Endothelial cell (in vitro differentiated cells): ENCODE measurements at places on chromosomes 16 and 17. TPM values are rescaled to one million over a fixed set of nuclear protein-coding genes. Genes with fewer than 3 reads are reported as not detected.

DNA sequence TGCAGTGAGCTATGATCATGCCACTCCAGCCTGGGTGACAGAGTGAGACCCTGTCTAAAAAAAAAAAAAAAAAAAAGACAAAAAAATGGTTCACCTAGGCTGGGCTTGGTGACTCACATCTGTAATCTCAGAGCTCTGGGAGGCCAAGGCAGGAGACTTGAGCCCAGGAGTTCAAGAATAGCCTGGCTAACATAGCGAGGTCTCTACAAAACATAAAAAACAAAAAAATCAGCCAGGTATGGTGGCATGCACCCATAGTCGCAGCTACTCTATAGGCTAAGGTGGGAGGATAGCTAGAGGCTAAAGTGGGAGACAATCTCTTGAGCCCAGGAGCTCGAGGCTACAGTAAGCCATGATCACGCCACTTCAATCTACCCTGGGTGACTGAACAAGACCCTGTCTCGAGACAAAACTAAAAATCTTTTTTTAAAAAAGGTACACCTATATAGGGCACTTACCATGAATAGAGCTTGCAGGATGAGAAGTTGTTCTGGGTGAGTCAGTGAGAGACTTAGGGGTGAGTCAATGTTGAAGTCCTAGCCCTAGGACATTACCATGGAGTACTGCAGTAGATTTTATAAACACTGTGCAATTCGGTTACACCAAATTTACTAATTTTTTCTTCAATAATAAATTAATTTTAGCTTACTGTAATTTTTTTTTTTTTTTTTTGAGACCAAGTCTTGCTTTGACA is 19.0 kb downstream of the USP32 start:
- no peak overlapping the region for H3K27ac ChIP-seq
- no peak for DNase-seq

DNA sequence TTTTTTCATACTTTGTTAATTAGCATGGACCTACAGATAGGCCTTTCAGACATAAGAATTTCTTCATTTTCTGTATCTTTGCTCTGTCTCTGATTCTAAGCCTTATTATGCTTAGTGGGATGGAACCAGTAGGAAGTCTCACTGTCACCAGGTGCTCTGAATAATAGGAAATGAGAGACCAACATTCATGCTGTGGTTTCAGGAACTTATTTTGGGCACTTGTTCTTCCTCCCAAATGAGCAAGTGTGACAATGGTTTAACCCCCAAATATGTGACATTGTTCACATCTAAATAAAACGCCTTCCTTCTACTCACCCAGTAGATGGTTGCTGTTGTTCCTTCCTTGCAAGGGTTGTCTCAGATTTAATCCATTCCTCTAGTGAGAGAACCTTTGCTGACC is 100.2 kb downstream of the SYCE1L start:
- no peak for DNase-seq
- peaks cover 5% of the 10 kb centered on the region for H3K4me1 ChIP-seq
- H3K4me3 ChIP-seq: no peak overlapping the region
- H3K27ac ChIP-seq: no peak overlapping the region

- H3K27ac ChIP-seq: no peak overlapping the region
- H3K27me3 ChIP-seq: no peaks in the 10 kb centered on the region
- no peaks in the 10 kb centered on the region for H3K4me1 ChIP-seq
Observed at GRCh38 chr16:60755907-60756306, 1280.3 kb downstream of the CDH8 start.

- H3K27ac ChIP-seq: no peak overlapping the region
- H3K4me1 ChIP-seq: no peaks in the 10 kb centered on the region
- peak; percentile 24 for DNase-seq
Observed at GRCh38 chr16:85878875-85879274, 20.1 kb upstream of the IRF8 start.

DNA sequence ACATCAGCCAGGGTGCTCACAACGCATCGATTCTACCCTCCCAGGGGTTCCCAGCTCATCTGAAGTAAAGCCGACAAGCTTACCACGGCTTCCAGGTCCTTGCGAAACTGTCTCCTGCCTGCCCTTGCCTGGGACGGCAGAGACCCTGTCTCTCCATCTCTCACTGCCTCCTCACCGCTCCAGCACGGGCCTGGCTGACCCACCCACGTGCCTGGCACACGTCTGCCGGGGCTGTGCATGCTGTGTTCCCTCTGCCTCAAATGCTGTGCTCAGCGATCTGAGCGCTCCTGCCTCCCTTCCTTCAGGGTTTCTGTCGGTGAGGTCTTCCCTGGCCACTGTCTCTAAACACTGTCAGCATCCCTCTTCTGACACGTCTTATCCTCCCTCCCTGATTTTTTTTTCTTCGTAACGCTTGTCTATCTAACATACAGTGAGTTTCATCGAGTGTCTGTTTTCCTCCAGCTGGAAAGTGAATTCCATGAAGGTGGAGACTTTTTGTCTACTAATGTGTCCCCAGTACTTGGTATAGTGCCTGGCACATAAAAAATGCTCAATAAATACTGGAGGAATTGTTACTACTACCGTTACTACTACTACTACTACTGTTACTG is 208.4 kb downstream of the IRF8 start:
- no peak overlapping the region for H3K27ac ChIP-seq
- DNase-seq: no peak
- no peaks in the 10 kb centered on the region for H3K36me3 ChIP-seq
- no peaks in the 10 kb centered on the region for H3K4me1 ChIP-seq
- no peak overlapping the region for H3K4me3 ChIP-seq

- DNase-seq: no peak
- no peak overlapping the region for H3K4me3 ChIP-seq
- H3K27ac ChIP-seq: no peak overlapping the region
Observed at GRCh38 chr16:1026784-1027500, 45.4 kb downstream of the SOX8 start.

Gene AANAT
- total RNA-seq: not detected

Gene CD79B
- 3.4 TPM for total RNA-seq
